ENCODE measurements at places on chromosomes 3 and 15.

GRCh38 chr15:26806151-26806550 lies 33.3 kb upstream of the GABRB3 start:
- DNase-seq: no peak

DNA sequence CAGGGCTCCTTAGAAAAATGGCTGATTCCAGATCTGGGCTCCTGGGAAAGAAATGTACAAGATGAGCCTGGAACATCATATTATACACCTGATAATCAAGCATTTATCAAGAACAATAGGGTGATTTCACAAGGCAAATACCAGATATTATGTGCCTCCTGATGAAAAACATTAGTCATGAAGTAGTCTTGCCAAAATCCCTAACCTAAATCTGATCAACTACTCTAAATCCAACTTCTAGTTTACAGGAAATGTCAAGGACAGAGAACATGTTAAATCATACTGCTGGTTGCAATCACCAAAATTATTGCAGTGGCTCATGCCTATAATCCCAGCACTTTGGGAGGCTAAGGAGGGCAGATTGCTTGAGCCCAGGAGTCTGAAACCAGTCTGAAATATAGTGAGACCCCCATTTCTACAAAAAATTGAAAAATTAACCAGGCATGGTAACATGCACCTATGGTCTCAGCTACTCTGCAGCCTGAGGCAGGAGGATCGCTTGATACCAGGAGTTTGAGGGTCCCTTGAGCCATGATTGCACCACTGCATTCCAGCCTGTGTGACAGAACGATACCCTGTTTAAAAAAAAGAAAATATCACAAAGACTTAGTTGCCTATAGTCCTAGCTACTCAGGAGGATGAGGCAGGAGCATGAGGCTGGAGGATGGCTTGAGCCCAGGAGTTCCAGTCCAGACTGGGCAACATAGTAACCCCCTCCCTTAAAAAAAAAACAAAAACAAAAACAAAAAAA lies 34.9 kb upstream of the ATP13A3 start:
- DNase-seq: no peak

DNA sequence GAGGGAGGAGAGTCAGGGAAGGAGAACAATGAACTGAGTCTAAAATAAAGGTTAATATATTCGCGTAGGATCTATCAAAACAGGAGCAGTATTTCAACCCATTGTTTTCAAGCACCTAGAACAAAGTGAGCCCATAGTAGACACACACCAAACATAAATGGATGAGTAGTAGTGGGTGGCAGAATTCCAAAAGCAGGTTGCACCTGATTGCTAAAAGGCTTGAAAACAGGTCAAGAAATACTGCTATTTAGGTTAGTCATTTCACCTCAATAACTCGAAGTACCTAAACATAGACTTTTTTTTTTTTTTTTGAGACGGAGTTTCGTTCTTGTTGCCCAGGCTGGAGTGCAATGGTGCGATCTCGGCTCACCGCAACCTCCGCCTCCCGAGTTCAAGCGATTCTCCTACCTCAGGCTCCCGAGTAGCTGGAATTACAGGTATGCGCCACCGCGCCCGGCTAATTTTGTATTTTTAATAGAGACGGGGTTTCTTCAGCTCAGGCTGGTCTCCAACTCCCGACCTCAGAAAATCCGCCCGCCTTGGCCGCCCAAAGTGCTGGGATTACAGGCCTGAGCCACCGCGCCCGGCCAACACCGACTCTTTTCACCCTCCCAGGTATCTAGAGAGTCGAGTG lies 855 bp upstream of the ABHD5 start:
- no peak for DNase-seq

- DNase-seq: no peak
Observed at GRCh38 chr15:50051811-50052419, 67.1 kb downstream of the ATP8B4 start.

DNA sequence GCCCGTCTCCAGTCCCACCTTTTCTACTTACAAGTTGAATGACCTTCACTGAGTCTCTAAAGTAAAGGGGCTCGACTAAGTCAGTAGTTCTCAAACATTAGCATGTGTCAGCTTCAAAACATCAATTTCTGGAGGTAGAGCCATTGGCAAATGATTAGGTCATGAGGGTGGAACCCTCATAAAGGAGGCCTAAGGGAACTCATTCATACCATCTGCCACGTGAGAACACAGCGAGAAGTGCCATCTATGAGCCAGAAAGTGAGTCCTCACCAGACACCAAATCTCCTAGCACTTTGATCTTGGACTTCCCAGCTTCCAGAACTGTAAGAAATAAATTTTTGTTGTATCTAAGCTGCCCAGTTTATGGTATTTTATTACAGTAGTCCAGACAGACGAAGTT lies 129.8 kb downstream of the MEX3B start:
- DNase-seq: no peak

GRCh38 chr3:14424711-14425580 lies 22.5 kb downstream of the SLC6A6 start:
- no peak for DNase-seq
